Prostate gland (tissue), 2 donors: ENCODE measurements at places on chromosomes 2 and 18. TPM values are rescaled to one million over a fixed set of nuclear protein-coding genes. Genes with fewer than 3 reads are reported as not detected.

DNA sequence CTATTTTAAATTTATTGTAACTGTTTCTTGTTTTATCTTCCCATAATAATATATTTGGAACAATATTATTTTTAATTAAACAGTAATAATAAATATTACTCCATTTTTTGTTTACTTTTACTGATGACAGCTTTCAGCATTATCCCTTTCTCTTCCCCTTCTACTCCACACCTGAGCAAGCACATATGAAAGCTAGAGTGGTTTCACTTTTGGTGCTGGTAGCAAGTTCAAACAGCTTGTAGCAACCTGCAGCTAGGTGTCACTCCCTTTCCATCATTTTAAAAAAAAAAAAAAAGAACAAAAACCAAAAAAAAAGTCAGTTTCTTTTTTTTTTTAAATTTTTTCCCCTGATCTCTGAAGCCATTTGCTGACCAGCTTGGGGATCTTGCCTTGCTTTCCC, 801.8 kb downstream of the CCDC85A start:
- no peak overlapping the region for H3K27ac ChIP-seq
- no peaks in the 10 kb centered on the region for H3K36me3 ChIP-seq
- H3K27me3 ChIP-seq, result no peaks in the 10 kb centered on the region

DNA sequence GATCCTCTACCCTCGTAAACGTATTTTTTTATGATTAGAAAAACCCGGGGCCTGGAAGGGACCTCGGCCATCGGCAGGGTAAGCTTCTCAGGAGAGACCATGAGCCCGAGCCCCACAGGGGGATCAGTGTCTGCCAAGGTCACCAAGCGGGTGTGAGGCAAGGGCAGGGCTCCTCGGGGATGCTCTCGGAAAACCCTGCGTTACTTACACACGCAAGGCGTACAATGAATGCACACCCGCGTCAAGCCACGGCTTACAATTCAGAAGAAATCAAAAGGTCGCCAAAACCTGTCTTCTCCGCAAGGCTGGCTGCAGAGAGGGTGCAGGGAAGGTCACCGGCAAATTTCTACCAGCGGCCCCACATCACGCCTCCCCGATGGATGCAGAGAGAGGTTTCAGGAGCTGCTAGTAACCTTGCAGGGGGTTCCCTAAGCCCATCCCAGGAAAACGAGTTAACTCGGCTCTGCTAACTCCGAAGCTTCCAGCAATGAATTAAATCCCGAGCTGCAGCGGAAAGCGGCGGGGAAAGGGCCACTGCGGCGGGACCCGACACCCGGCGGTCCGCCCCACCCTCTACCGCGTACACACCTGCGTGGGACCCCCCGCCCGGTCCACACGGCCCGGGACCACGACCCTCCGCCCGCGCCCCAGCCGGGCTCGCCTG, 638 bp downstream of the ST3GAL5 start:
- peak overlapping the region; percentile 82 for H3K27ac ChIP-seq
- H3K36me3 ChIP-seq, result no peaks in the 10 kb centered on the region

DNA sequence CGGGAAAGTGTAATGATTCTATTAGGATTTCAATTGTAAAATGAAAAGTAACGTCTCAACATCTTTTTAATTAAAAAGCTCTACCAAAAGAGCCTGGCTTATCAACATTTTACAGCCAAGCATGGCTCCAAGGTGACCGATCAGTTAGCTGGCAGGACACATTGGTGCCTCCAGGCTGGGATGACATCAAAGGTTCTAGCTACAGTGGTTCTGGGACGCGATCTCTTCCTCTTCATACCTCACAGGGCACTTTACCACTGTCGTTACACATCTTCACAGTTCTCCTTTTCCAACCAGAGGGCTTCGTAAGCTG, 693 bp downstream of the ORC2 start:
- H3K36me3 ChIP-seq, result no peaks in the 10 kb centered on the region
- no peaks in the 10 kb centered on the region for H3K27me3 ChIP-seq
- H3K27ac ChIP-seq, result peak overlapping the region; percentile 85
- H3K4me1 ChIP-seq, result no peaks in the 10 kb centered on the region

- no peak overlapping the region for H3K4me3 ChIP-seq
- DNase-seq, result no peak
- no peaks in the 10 kb centered on the region for H3K36me3 ChIP-seq
- no peaks in the 10 kb centered on the region for H3K27me3 ChIP-seq
- H3K27ac ChIP-seq, result no peak overlapping the region
- H3K4me1 ChIP-seq, result peaks cover 2% of the 10 kb centered on the region
Observed at GRCh38 chr2:43034242-43034619, 192.2 kb downstream of the ZFP36L2 start.

- H3K4me1 ChIP-seq, result peaks cover 12% of the 10 kb centered on the region
- H3K4me3 ChIP-seq, result no peak overlapping the region
- no peaks in the 10 kb centered on the region for H3K36me3 ChIP-seq
- H3K27me3 ChIP-seq, result no peaks in the 10 kb centered on the region
- peak; percentile 89 for DNase-seq
Observed at GRCh38 chr2:233926806-233927205, 9.6 kb downstream of the TRPM8 start.

GRCh38 chr2:136297994-136298393, 180.0 kb upstream of the CXCR4 start:
- no peaks in the 10 kb centered on the region for H3K4me1 ChIP-seq
- DNase-seq, result no peak
- H3K27ac ChIP-seq, result no peak overlapping the region
- H3K27me3 ChIP-seq, result no peaks in the 10 kb centered on the region

- no peak overlapping the region for H3K27ac ChIP-seq
- H3K27me3 ChIP-seq, result no peaks in the 10 kb centered on the region
- no peak for DNase-seq
Observed at GRCh38 chr2:112754564-112754963, 9.8 kb downstream of the CKAP2L start.

DNA sequence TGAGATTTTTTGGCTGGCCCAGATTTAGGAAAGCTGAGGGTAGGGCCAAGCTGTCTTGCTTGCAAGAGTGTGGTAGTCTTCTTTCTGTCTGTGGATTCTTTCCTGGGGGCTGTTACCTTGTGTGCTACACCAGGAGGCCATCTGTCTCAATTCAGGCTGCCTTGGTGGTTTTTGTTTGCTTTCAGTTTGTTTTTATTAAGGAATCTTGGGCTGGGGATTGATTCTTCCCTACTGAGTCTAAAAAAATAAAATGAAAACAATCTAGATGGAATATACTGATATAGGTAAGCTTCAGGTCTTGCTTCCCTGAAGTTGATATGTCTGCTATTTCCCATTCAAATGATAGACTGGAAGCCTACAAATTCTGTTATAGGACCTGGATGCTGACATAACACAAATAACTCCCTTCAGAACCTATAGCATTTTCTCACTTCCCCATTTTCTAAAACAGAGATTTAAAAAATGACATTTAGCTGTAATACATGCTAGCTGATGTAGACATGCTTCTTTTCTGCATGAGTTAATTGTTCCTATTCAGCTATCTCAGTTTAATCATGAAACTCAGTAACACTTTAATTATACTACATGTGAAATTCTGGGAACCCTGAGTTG, 5.3 kb downstream of the LHCGR start:
- H3K27ac ChIP-seq, result no peak overlapping the region
- no peak overlapping the region for H3K4me3 ChIP-seq
- H3K27me3 ChIP-seq, result peaks cover 2% of the 10 kb centered on the region

DNA sequence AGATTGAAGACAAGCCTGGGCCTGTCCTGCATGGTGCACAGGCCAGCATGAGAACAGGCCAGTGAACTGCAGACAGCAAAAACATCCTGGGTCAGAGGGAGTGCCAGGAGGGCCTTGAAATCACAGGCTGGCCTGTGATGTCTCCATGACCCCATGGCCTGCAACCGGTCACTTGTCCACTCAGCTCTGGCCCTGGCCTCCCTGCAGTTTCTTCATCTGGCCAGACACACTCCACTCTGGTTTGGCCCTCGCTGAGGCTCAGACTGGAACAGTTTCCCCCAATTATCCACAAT, 12.6 kb downstream of the CYRIA start:
- H3K4me1 ChIP-seq, result peaks cover 20% of the 10 kb centered on the region
- H3K36me3 ChIP-seq, result no peaks in the 10 kb centered on the region
- peak overlapping the region; percentile 71 for H3K27ac ChIP-seq
- no peak for DNase-seq

- no peak for DNase-seq
- no peaks in the 10 kb centered on the region for H3K4me1 ChIP-seq
- H3K27ac ChIP-seq, result no peak overlapping the region
- H3K4me3 ChIP-seq, result no peak overlapping the region
- H3K36me3 ChIP-seq, result no peaks in the 10 kb centered on the region
- no peaks in the 10 kb centered on the region for H3K27me3 ChIP-seq
Observed at GRCh38 chr2:134436706-134437105, 182.8 kb downstream of the MGAT5 start.

DNA sequence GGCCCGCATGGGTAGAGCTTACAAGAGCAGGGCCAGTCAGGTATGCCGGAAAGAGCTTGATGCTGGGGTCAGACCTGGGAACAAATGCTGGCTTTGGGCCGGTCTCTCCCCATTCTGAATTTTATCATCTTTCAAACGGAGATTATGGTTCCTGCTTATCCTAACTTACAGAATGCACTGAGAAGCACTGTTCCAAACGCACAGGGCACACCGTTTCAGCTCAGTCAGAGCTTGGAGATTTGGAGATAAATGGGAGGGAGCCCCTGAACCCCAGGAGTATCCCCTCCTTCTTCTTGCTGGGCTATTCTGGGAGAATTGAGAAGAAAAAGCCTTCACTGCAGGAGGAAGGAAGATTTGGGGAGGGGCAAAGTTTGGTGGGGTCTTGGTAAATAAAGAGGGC, 169.4 kb downstream of the DDX1 start:
- no peak overlapping the region for H3K27ac ChIP-seq
- H3K4me1 ChIP-seq, result no peaks in the 10 kb centered on the region
- no peak overlapping the region for H3K4me3 ChIP-seq
- DNase-seq, result no peak
- no peaks in the 10 kb centered on the region for H3K27me3 ChIP-seq
- H3K36me3 ChIP-seq, result no peaks in the 10 kb centered on the region

DNA sequence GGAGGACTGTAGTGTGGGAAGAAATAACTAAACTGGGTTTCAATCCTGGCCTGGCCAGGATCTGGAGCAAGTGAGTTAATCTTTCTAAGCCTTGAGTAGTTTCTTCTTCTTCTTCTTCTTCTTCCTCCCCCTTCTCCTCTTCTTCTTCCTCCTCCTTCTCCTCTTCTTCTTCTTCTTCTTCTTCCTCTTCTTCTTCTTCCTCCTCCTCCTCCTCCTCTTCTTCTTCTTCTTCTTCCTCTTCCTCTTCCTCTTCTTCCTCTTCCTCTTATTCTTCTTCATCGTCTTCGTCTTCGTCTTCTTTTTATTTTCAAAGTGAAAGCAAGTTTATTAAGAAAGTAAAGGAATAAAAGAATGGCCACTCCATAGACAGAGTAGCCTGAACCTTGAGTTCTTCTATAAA, 6.5 kb upstream of the IL1RN start:
- no peak overlapping the region for H3K27ac ChIP-seq
- no peaks in the 10 kb centered on the region for H3K27me3 ChIP-seq
- H3K36me3 ChIP-seq, result no peaks in the 10 kb centered on the region
- no peak for DNase-seq
- H3K4me3 ChIP-seq, result no peak overlapping the region
- H3K4me1 ChIP-seq, result peaks cover 2% of the 10 kb centered on the region

GRCh38 chr2:105313877-105314276, 15.7 kb downstream of the TGFBRAP1 start:
- no peaks in the 10 kb centered on the region for H3K27me3 ChIP-seq
- no peak overlapping the region for H3K4me3 ChIP-seq
- peaks cover 3% of the 10 kb centered on the region for H3K4me1 ChIP-seq
- H3K27ac ChIP-seq, result no peak overlapping the region
- no peaks in the 10 kb centered on the region for H3K36me3 ChIP-seq

DNA sequence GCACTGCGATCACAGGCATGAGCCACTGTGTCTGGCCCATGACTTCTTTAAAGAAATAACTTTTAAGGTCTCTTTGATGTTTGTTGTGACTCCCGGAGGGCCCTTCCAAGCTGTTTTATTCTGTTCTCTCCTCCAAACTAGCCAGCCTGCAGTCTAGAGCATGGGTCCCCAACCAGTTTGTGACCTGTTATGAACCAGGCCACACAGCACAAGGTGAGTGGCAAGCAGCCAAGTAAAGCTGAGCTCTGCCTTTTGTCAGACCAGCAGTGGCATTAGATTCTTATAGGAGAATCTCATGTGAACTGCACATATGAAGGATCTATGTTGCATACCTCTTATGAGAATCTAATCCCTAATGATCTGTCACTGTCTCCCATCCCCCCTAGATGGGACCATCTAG, 223.9 kb upstream of the RGPD4 start:
- H3K4me3 ChIP-seq, result no peak overlapping the region
- no peaks in the 10 kb centered on the region for H3K27me3 ChIP-seq
- H3K36me3 ChIP-seq, result no peaks in the 10 kb centered on the region
- no peak for DNase-seq

- H3K27ac ChIP-seq, result no peak overlapping the region
- H3K36me3 ChIP-seq, result no peaks in the 10 kb centered on the region
- H3K4me1 ChIP-seq, result no peaks in the 10 kb centered on the region
- no peak for DNase-seq
- H3K27me3 ChIP-seq, result no peaks in the 10 kb centered on the region
- H3K4me3 ChIP-seq, result no peak overlapping the region
Observed at GRCh38 chr18:50453014-50453680, 78.3 kb downstream of the SKA1 start.

The HNMT gene
- 83.2 TPM for total RNA-seq

The MXD1 gene
- total RNA-seq, result 8.0 TPM

The C2orf76 gene
- 15.8 TPM for total RNA-seq

The ANKRD30BL gene
- 3.0 TPM for total RNA-seq
